Activated T-cell treated with anti-CD3 and anti-CD28 coated beads, Interleukin-2, amount 50 U/mL, for 48 hours (primary cell): ENCODE measurements at places on chromosomes 13 and 19.

DNA sequence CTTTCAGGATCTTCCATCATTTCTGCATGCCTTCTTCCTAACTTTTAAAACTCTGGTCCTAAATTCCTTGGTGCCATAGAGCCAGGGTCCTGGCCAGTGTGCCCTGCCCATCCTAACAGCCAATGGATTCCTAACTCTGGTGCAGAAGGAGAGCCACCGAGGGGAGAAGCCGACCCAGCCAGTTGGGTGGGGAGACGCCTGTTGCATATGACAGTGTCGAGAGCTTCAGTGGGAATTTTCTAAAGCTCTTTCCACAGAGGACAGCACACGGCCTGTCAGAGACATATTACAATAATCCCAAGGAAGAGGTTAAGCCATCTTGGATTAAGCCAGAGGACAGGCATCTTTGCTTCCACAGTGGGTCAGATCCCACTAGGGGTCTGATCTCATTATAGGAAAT lies 180.4 kb downstream of the ZNF536 start:
- DNase-seq = no peak

DNA sequence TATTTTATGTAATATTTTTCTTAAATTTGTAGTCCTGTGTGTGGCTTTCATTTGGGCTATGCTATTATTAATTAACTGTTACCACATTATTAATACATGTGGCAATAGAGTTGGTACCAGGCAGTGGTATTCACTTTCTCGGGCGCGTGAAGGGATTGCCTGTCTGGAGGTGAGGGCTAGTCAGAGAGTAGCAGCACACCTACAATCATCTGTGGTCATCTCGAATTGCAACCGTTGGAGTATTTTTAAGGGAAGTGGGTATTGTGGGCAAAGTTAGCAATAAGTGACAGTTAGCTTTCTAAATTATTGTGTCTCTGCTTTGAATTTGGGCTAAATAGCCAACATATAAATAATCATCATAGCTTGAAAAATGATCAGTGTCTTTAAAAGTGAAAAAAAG lies 20.0 kb upstream of the GPR18 start:
- DNase-seq = no peak

DNA sequence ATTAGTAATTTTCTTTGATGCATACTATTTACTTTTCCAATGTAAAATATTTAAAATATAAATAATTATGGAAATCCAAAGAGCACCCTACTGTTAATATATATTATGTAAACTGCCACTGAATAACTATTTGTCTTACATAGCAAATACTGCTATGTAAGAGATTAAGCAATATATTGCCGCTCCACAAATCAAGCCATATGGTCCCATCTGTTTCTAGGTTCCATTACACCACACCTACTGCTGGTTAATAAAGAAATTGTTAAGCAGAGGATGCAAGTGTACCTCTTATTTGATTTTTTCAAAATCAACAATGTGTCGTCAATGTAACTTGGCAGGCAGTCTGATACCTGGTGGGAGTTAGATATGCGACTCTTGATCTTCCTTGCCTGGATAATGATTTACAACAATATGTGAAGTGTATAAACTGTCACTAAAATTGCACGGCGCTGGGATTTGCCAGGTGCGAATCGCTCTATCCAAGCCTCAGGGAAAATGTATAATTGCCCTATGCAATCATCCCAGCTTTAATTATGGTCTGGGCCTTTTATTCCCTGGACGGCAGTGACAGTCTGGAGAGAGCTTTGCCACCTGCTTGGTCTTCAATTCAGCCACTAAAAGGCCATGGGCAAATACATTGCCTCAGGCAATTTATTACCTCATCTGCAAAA lies 16.0 kb downstream of the SMAD9 start:
- no peak for DNase-seq

DNA sequence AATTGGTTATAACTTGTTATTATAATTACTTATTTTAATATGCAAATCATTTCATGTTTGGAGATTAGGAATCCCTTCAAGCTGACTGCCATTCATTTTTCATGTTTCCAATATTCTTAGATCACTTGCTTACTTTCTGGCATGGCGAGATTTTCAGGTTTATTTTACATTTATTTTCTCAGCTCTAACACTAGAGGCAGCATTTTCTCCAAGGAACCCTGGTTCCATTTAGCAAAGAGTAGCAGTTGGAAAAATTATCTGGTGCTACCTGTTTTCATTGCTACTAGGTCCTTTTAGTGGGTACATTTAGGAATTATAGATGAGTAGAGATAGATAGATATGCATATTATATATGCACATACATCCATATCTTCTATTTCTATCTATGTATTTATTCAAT lies 90.9 kb upstream of the TRPC4 start:
- DNase-seq = no peak

DNA sequence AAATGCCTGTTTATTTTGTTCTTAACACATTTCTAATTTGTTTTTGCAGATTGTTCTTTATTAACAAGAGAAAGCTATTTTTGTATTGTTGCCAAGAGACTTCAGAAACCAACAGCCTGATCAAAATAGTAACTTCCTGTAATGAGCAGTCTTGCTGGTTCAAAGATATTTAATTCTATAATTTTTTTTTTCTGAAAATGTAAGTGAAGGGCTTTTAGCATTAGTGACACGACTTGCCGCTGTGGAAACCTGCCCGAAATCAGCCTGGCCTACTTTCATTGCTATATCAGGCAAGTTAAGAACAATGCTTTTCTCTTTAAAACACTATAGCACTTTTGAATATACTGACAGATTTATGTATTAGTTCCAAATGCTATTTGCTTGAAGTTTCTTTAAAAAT lies 374.3 kb downstream of the EFNB2 start:
- DNase-seq = no peak

- DNase-seq = peak; percentile 70
Measured at GRCh38 chr19:35757231-35757748, 461 bp upstream of the HSPB6 start.

DNA sequence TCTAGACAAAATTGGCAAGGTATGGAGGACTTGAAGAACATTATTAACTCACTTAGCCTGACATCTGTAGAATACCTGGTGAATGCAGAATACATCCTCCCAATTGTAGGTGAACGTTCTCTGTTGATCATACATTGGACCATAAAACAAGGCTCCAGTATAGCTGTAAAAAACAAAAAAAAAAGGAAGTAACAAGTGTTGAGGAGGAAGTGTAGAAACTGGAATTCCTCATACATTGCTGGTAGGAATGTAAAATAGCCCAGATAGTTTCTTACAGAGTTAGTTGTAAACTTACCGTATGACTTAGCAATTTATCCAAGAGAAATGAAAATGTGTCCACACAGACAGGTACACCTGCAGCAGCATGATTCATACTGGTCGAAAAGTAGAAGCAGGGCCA lies 44.8 kb downstream of the TSSK6 start:
- no peak for DNase-seq
